ENCODE measurements at places on chromosomes 7 and 10.

- no peak for DNase-seq
Measured at GRCh38 chr10:59018977-59019376, 157.5 kb upstream of the PHYHIPL start.

- peak; percentile 68 for DNase-seq
Measured at GRCh38 chr10:11515596-11516430, 95.6 kb downstream of the USP6NL start.

DNA sequence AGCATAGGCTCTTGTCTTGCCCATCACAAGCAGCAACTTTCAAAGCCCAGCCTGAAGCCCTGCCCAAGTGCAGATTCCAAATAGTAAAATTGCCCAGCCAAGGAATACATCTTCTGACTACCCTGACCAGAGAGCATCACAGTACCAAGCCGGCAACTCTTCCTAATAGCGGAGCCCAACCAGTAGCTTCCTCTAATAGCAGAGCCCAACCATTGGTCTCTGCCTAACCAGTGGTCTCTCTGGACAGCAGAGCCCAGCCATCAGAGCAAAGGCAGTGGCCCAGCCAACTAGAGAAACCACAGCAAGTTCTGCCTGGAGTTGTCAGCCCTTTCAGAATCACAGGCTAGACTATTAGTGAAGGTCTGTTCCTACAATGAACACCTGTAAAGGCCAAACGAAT lies 285.6 kb downstream of the HGF start:
- no peak for DNase-seq

DNA sequence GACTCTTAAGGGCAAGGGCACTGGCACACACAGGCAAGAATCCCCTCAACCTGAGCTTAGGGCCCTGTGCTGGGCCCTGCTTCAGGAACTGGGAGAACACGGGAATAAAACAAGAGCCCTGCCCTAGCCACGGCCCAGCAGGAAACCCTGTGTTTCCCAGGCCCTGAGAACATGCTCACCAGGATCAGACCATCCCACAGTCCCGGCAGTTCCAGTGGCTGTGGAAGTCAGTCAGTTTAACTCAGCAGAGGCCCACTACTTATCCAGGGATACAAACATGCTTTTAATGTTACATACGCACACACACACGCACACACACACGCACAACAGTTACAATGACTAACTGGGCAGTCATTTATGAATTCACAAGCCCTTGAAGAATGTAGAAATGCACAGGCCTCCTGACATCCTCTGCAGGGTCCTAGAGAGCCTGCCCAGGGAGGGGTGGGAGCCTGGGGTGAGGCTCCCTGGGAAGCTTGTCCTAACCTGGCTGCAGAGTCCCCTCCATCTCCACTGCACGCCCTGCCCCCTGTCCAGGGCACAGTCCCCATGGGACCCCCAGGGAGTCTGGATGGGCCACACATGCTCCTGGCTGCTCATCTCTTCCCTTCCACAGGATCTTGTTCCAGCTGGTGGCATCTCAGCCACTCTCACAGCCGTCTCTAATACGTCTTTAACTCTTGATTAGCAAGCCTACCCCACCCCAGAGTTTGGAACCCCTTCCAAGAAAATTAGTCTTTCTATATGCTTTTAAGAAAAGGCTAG lies 97.6 kb downstream of the TCERG1L start:
- no peak for DNase-seq

GRCh38 chr10:8049045-8049864 lies 5.2 kb upstream of the GATA3 start:
- no peak for DNase-seq

Data from activated CD8-positive, alpha-beta memory T cell treated with anti-CD3 and anti-CD28 coated beads, Interleukin-2, amount 10 ng/mL, durations not matched to agents 7 days and 5 days (primary cell).